ENCODE measurements at places on chromosomes 12 and 14.

DNA sequence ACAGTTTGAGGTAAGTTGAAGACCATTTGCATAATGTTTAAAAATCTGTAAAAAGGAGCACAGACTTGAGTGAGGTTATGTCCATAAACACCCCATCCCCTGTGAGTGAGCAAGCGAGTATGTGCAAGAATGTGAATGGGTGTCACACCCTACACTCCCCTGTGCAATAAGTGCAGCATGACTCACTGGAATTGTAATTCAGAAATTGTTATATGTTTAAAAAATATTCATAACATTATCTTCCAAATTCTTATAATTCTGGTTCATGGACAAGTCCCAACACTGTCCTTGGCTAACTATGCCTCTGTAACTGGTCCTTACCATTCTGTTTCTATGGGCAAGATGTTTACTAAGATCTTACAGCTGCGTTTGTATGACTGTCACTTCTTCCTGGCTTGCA lies 207.8 kb upstream of the FAR2 start:
- DNase-seq, result no peak

DNA sequence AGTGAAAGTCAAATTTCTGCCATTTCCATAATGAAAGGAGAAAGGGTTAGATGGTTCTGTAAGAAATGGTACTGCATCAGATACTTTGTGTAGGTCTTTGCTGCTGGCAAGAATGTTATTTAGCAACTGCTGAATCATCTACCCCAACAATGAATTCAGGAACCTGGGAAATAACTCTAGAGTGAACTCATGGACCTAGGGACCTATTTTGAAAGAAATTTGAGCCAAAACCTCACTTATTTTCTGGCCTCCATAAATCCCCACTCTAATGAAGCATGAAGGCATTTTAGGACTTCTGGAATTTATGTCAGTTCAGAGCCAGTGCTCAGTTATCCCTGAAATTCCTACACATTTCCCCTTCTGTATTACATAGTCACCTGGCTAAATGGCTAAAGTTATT lies 50.9 kb upstream of the CPNE8 start:
- no peak for DNase-seq

GRCh38 chr14:38122241-38122640 lies 85.5 kb upstream of the SSTR1 start:
- no peak for DNase-seq

- no peak for DNase-seq
Observed at GRCh38 chr12:117390866-117391265, 29.4 kb upstream of the NOS1 start.

DNA sequence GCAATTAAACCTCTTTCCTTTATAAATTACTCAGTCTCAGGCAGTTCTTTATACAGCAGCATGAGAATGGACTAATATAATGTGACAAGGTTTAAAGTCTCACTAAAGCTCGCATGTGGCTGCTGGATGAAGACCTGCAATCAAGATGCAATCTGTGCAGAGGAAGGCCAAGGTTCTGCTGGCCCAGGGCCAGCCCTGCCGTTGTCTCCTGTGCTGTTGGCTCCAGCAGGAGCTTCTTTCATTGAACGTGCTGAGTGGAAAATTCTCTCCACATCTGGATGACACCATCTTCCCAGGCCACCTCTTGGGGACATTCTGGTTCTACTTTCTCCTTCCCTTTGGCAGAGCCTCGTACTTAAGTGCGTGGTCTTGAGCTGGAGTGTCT lies 742.2 kb downstream of the VRK1 start:
- DNase-seq, result no peak

DNA sequence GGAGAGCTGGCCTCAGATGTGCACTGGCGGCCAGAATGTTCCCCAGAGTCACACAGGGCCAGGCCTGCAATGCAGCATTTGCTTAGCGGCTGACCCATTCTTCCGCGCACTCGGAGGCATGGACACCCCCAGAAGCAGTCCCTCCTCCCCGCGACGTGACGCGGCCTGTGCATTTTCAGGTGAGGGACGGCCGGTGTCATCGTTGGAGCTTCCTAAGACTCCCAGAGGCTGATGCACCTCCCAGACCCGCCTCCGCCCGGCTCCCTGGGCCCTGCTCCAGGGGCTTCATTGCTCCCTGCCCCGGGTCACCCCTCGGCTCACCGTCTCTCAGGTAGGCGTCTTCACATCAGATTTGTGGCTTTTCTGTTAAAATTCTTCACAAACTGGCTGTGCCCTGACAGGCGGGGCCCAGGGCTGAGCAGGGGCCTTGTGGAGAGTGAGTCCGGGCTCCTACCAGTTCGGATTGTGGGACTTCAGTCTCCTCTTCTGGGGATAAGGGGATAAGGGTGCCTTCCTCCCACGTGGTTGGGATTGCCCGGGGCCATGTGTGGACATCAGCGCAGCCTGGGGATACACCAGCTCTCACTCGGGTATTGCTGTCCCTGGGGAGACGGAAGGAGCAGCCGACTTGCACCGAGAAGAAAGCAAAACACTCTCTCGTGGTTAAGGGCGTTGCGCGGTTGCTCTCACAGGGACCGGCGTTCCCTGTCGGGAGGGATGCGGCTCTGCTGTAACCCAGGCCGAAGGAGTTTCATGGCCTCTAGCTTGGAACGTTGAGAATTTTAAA lies 249.1 kb downstream of the ADGRD1 start:
- no peak for DNase-seq

- DNase-seq, result no peak
Observed at GRCh38 chr14:63671987-63672386, 30.3 kb upstream of the WDR89 start.

DNA sequence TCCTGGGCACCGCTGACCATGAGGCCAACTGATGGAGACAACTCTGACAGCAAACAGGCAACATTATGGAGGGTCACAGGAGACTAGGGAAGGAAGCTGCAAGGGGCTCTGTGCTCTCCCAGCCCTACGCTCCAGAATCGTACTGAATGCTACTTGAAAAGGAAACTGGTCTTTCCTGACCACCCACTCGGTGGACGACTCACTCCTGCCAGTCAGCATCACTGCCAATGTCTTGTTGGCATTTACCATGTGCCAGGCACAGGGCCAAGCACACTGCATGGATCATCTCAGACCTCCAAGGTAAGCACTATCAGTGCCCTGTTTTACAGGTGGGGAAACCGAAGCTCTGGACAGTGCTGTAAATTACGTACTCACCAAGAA lies 38.0 kb downstream of the CCDC85C start:
- no peak for DNase-seq

DNA sequence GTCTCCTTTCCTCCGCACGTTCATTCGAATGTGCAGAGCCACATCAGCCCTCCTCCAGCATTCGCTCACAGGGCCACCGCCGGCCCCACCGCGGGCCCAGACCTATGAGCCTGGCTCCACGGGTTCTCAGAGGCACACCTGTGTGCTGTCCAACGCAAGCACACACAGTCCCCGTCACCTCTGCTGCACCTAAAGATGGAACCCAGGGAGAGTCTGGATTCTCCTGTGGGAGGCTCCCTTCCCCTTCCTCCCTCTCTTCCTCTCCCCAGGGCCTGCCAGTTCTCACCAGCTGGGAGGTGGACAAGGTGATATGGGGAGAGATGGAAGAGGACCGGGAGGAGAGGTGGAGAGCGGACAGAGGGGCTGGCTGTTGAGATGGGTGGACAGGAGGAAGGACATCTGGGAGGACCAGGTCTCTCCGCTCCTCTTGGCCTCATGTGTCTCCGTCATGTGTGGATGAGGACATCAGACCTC lies 4.9 kb upstream of the AQP6 start:
- DNase-seq, result no peak

GRCh38 chr14:61549425-61549824 lies 145.9 kb upstream of the HIF1A start:
- DNase-seq, result no peak

- no peak for DNase-seq
Observed at GRCh38 chr14:87961246-87961645, 31.7 kb downstream of the GALC start.

DNA sequence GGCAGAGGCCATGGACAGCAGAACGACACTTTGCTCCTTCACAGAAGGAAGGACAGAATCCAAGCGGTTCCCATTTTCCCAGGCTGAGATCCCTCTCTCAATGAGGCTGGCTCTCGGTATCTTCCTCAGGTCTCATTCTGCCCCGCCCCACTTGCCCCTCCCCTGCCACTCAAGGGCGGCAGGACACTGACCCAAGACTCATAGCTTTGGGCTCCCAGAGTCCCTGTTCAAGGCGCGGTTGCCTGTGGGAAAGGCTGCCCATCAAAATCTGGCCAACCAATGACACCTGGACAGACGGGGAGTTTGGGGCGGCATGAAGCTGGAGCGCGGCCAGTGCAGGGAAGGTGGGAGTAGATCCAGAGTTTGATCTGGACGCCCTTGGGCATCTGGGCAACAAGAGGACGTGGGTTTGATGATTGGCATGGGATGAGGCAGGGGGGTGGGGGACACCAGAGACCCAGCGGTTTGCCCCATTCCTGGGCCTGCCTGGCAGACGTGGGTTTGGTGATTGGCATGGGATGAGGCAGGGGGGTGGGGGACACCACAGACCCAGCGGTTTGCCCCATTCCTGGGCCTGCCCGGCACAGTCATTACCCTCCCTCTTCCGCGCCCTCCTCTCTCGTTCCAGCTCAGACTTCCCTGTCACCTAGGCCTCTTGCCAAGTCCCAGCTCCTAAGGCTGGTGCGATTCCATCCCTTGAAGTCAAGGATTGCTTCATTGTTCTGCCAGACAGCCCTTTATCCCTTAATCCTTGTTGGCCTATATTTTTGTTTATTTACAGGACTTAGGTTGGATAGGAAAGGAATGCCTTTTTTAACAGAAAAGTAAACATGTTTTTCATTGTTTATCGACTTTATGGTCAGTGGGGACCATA lies 92.1 kb downstream of the NINJ2 start:
- DNase-seq, result no peak

DNA sequence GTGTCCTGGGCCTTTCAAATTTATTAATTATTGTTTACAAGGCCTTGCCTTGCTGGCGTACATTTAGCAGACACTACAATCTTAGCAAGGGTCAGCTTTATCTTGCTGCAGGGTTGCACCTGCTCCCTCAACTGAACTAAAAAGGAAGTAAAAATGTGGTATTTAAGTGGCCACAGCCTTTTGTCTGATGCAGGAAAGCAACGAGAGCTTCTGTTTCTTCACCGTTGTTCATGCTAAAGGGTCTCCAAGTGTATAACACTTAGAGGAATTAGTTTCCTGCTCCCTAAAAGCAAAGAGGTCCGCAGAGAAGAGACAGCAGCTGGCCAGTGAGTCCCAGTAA lies 62.8 kb upstream of the EGLN3 start:
- no peak for DNase-seq

DNA sequence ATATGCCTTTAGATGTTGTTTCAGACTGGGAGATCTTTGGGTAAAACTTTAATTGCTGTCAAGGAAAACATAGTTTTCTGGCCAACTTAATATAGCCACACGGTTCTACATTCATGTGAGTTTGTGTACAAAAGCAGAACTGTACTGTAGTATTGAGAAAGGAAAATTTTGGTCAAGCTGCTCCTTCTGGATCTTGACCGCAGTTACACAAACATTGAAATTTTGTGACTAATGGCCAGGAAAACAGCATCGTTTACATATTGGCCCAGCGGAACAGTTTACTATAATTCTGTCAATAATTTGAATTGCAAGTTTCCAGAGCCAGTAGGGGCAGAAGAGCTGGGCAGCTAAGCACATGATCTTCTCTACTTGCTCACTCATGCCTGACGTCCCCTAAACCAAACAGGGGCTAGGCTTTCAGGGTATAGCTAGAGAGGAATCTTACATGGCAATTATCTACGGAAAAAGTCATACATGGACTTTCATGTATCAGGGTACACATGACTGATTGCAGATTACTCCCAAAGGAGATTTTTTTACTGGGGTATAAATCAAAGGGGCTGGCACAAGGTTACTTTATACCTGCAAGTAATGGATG lies 11.4 kb upstream of the ART4 start:
- no peak for DNase-seq

DNA sequence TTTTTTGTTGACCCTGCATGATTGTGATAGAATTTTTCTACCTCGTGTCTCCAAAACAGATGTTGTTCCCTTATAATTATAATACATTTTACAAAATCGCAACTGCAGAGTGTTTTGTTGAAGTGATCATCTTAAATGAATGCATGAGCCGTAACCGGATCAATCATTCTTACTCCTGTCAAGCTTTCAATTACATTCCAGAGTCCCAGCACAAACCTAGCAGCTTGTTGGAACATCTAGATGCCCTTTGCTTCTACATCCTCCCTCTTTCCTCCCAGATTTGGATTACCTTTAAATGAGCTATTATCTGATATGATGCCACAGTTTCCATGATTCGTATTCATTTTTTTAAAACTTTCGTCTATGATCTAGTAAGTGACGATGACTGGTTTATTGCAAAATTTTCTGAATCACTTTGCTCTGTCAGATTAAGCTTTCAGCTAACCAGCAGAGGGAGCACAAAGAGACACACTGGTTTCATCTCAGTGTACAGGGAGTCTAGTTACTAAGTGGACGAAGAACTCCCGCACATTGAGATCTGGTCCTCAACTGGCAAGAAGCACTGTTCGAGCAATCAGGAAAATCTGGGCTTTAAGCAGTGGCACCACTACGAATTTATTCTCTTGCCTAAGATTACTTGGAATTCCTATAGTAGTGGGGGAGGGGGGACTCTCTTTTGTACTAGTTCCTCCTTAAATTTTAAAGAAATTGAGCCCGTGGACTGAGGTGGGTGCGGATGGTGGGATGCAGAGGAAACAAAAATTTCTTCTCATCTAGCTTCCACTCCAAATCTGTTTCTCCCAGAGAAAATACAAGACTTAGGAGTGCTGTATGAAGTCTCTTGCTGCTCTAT lies 40.9 kb downstream of the TSHR start:
- DNase-seq, result no peak

DNA sequence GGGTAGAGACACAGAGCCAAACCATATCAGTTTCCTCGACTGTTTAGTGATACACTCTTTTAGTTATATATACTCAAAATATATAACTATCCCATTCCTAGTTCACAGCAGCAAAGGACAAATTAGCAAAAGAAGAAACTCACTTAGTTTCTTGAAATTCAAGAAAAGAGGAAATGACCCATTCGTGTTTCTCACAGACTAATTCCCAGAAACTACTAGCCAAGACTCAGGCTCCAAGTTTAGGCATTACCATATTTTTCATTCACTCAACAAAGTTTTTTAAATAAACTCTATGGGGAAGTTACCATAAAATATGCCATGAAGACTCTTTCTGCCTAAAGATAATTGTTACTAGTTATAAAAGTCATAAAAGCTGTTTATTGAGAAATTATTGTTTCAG lies 152.3 kb upstream of the DAAM1 start:
- no peak for DNase-seq

DNA sequence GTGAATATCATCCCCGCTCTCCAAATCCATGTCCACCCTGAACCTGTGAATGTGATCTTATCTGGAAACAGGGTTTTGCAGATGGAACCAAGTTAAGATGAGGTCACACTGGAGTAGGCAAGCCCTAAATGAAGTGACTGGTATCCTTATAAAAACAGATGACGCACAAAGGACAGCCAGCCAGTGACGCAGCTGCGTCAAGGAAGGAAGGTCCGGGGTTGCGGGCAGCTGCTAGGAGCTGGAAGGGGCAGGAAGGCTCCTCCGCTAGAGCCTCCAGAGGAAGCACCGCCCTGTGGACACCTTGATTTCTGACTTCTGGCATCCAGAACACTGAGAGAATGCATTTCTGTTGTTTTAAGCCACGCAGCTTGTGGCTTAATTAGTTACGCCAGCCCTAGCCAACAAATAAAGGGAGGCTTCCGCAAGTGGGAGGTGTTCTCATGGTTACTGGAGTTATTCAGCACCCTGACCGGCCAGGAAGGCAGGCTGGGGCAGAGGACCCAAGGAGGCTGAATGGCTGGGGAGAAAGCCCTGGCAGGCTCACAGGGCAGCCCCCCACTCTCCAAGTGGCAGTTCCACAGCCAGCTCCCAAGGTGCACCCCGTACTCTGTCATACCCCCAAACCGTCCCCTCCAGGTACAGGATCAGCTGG lies 127.6 kb upstream of the NCOR2 start:
- no peak for DNase-seq

All from stimulated activated CD8-positive, alpha-beta memory T cell treated with anti-CD3 and anti-CD28 coated beads, Interleukin-4, amount 100 ng/mL, for 1 hour (primary cell).